ENCODE measurements at places on chromosomes 11 and 22.

- no peak for DNase-seq
Measured at GRCh38 chr11:6110011-6110410, 2.5 kb downstream of the OR56B4 start.

DNA sequence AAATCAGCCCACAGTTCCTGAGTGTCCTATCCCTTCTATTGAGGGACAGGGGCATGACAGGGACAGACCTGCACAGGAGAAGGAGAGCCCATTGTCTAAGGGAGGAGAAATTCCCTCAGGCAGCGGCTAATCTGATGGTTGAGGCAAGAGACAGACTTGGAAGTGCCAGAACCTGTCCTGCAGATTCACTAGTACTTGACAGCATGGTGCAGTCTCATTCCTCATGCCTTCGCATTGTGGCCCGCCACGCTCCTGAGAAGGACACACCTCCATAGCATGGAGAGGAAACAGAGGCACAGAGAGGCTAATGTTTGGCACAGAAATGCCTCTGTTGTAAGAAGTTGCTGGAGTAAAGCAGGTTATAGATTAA lies 3.2 kb downstream of the P2RY6 start:
- no peak for DNase-seq

DNA sequence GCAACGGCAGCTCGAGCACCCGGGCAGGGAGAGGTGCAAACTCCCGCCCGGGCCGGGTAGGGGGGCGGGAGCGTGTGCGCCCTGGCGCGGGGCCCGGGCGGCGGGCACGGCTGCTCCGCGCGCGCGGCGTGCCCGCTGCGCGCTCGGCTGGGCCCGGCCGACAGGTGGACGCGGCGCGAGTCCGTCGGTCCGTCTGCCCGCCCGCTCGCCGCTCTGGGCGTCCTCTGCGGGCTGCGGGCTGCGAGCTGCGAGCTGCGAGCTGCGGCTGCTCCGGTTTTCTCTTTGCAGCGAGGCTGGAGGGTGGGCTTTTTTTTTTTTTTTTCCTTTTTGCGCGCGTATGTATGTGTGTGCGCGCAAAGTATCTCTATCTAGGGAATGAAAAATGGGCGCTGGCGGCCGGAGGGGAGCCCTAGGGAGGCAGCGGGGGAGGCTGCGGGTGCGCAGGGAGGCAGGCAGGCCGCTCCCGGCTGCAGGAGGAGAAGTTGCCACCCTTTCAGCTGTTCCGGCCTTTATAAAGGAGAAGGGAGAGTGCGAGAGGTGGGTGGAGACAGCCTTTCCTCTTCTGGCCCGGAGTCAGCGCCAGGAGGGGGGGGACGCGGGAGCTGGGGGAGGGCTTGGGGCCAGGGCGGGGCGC lies at the start of gene PDGFB:
TSS of gene PDGFB (minus strand) at position 487 of the 634 bp plus-strand sequence. CDS start 1,019 bp downstream, outside the sequence.
- DNase-seq: no peak

- no peak for DNase-seq
Measured at GRCh38 chr11:62976109-62976508, 8.7 kb downstream of the SLC22A6 start.

- no peak for DNase-seq
Measured at GRCh38 chr11:94673951-94674491, 94.1 kb upstream of the AMOTL1 start.

GRCh38 chr11:87926250-87926970 lies 248.8 kb downstream of the RAB38 start:
- DNase-seq: no peak

DNA sequence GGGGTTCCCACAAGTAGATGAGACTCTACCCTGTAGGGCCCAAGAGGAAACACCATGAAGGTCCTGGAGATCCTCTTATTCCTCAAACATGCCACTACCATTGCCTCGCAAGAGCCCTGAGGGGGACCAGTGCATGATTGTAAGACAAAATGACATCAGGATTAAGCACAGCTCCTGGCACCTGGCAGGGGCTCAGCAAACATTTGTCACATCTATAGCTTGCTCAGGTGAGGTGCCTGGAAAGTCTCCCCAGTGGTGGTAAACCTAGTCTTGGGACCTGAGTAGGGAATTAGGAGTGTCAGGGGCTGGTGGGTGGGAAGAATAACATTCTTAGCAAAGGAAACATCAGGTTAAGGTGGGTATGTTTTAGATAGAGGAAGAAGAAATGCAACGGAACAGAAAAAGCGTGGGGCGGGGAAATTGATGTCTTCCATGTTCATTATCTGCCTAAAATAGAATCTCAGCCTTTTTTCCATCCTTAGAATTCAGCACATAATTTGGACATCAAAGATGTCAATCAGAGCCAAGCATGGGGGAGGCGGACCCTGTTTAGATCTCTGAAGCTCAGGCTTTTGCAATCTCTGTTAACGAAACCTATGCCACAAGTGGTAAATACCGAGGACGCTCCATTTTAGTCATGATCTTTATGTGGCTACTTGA lies 924 bp downstream of the YPEL1 start:
- DNase-seq: no peak

DNA sequence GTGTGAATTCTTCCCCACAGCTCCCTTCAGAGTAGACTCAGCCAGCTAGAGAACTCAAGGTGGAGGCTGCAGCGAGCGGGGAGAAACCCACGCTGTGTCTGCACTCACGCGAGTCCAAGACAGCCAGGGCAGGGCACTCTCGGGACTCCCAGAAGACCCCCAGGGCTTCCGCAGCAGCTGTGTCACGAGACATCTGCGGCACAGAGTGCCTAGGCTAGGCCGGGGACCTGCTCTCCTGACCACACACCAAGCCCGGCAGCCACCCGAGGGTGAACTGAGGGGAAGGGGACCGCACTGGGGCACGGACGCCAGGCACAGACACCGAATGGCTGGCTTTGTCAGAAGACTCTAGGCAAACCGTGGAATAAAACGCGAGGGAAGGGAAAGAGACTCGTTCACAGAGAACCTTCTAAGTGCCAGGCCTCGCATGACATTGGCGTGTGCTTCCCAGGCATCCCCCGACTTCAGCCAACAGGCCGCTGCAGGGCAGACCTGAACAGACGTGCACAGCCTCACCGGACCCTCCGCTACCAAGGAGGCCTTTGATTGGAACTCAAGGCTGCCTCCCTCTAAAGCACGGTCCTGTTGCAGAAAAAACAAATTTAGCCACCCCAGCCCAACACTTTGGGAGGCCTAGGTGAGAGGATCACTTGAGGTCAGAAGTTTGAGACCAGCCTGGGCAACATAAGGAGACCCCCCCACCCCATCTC lies 18.2 kb upstream of the MOB2 start:
- DNase-seq: no peak

DNA sequence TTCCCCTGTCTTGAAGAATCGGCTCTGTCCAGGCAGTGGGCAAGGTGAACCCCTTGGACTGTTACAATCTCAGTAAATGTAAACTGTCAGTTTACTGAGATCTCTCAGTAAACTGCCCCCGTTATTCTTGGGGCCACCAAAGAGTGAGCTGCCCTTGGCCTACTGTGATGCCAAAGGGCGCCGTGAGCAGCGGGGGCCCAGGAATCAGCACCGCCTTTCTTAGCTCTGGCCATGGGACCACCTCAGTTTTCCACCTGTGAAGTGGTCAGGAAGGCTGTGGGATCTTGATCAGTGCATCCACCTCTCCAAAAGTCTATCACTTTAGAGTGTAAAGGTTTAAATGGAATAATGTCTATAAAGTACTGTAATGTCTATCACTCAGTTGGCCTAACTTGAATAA lies 57.1 kb downstream of the THAP12 start:
- DNase-seq: no peak

- DNase-seq: no peak
Measured at GRCh38 chr11:15216678-15217077, 102.0 kb downstream of the INSC start.

DNA sequence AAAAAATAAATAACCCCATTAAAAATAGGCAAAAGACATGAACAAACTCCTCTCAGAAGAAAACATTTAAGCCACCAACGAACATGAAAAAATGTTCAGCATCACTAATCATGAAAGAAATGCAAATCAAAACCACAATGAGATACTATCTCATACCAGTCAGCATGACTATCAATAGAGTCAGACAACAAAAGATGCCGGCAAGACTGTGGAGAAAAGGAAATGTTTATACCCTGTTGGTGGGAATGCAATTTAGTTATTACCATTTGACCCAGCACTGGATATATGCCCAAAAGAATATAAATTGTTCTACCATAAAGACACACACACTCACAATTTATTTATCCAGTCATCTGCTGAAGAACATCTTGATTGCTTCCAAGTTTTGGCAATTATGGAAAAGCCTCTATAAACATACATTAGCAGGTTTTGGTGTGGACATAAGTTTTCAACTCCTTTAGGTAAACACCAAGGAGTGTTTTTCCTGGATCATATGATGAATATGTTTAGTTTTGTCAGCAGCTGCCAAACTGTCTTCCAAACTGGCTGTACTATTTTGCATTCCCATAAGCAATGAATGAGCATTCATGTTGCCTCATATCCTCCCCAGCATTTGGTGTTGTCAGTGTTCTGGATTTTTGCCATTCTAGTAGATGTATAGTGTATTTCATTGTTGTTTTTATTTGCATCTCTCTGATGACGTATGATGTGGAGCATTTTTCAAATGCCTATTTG lies 28.0 kb downstream of the OR8D1 start:
- no peak for DNase-seq

- DNase-seq: no peak
Measured at GRCh38 chr11:83746921-83747585, 460.9 kb upstream of the CCDC90B start.

DNA sequence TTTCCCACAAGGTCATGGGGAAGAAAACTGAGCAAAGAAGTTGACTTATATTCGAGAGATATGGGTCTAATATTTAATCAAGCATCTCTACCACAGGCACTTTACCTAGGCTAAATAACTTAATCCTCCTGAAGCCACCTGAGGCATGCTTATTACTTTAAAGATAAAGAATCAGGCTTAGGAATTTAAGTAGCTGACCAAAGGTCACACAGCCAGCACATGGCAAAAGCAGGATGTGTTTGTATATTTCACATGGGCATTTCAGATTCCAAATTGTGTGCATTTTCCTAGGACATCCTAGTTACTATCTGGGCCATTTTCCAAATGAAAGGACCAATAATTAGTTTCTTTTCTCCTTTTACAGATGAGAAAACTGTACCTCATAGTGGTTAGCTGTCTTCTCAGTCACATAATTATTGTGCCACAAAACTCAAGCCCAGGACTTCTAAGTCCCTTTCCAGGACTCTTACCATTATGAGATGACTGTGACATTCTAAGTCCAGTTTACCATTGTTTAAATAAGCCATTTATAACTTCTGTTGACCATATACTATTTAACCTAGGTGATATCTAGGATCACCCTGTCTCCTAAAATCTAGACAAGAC lies 112.1 kb upstream of the ZC3H12C start:
- no peak for DNase-seq

DNA sequence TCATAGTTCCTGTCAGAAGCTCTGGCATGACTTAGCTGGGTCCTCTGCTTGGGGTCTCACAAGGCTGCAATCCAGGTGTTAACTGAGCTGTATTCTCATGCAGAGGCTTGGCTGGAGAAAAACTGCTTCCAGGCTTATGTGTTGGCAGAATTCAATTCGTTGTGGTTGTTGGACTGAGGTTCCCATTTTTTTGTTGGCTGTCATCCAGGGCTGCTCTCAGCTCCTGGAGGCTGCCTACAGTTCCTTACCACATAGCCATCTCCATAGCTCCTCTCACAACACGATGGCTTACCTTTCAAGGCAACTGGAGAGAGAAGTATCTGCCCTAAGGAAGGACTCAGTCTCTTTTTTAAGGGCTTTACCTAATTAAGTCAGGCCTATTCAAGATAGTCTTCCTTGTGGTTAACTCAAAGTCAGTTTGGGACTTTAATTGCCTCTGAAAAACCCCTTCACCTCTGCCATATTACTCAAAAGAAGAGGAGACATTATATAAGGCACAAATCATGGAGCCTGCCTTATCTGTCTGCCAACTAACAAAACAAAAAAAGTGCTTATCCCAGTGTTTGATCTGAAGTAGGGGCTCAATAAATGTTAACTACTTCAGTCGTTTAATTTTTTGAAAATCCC lies 35.2 kb downstream of the OR2AG2 start:
- DNase-seq: no peak

GRCh38 chr11:46801694-46802470 lies 44.2 kb downstream of the CKAP5 start:
- no peak for DNase-seq

GRCh38 chr11:10382518-10382917 lies 72.5 kb upstream of the AMPD3 start:
- DNase-seq: no peak

GRCh38 chr11:122744357-122744756 lies 88.8 kb downstream of the UBASH3B start:
- DNase-seq: no peak

DNA sequence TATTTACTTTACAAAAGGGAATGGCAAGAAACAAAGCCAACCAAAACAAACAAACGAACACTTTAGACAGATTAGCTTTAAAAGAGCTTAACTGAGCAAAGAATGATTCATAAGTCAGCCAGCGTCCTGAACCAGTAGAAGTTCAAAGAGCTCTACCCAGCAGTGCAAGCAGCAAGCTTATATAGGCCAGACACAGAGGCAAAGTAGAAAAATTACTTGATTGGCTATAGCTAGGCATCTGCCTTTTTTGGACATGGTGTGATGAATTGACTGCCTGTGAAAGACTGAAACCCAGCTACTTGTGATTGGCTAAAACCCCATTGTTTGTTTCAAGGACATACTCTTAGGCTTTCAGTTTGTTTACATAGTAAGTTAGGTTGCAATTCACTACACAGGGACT lies 2120.0 kb upstream of the RAG2 start:
- DNase-seq: no peak

GRCh38 chr11:61828629-61829407 lies 718 bp downstream of the FADS2 start:
- DNase-seq: no peak

Measured in NCI-H2029 treated with DMSO at 0.1 percent for 48 hours (cell line).